ENCODE measurements at places on chromosomes 5 and 9.

DNA sequence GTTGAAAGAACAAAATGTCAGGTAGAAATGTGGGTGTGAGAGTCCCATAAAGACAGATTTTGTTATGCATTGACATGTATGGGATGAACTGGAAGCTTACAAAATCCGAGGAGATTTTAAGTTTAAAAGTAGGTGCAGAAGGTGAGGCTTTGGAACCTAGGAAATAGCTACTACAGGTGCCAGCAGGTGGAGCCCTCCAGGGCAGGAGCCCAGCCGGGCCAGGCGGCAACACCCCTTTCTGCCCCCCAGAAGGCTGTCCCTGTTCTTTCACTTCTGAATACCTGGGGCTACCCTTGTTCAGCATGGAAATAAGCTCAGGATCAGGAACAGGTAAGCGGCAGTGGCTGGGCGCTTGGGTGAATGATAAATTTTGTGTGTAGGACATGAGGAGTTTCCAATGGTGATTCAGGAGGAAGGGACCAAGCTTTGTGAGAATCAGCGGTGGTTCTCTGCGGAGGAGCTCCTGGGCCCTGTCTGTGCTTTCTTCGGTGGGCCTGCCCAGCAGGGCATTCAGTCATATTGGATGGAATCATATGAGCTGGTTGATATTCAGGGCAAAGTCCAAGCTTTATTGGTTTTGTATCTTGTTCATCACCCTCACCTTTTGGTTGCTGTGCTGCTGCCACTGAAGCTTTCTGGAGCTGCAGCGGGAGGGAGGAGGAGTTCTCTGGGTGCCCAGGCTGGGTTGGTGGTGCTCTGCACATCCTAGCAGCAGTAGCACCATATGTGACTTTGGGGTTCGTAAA is 12.3 kb downstream of the PCBD2 start:
- no peak overlapping the region for H3K4me3 ChIP-seq
- H3K27me3 ChIP-seq = no peaks in the 10 kb centered on the region
- no peak overlapping the region for H3K27ac ChIP-seq
- peaks cover under 1% of the 10 kb centered on the region for H3K36me3 ChIP-seq

DNA sequence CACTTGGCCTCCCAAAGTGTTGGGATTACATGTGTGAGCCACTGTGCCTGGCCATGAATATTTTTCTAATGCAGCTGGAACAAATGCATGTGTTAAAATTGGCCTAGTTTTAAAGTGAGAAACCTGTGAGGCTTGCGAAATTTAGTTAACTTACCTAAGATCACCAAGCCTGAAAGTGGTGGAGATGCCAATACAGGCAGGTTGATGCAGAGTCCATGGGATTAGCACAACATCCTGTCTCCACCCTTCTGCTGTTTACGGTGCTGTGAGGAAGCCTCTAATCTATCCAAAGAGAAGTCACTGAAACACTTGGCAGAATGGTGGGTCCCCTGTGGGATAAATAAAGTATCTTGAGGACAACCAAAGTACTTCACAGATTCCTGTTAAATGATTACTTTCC is 98.2 kb downstream of the PCSK5 start:
- H3K4me1 ChIP-seq = peaks cover 13% of the 10 kb centered on the region
- no peak for DNase-seq
- H3K27me3 ChIP-seq = no peaks in the 10 kb centered on the region
- no peak overlapping the region for H3K27ac ChIP-seq

DNA sequence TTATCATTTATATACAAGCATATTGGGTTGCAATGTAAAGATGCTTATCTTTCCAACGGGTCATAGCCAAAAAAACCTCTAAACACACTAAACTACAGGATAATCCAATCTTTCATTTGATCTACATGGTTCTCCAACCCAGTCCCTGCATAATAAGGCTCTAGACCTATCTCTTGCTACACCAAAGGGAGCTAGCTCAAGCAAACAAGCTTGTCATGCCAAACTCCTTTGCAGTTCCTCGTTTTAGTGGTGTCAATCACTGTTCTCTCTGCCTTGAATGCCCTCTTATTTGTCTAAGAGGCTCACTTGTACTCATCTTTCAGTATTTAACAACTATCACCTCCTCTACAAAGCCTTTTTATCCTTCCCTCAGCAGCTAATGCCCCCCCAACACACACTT is 5.6 kb downstream of the HOMER1 start:
- no peaks in the 10 kb centered on the region for H3K36me3 ChIP-seq
- H3K27ac ChIP-seq = no peak overlapping the region
- DNase-seq = no peak
- peaks cover 31% of the 10 kb centered on the region for H3K27me3 ChIP-seq

DNA sequence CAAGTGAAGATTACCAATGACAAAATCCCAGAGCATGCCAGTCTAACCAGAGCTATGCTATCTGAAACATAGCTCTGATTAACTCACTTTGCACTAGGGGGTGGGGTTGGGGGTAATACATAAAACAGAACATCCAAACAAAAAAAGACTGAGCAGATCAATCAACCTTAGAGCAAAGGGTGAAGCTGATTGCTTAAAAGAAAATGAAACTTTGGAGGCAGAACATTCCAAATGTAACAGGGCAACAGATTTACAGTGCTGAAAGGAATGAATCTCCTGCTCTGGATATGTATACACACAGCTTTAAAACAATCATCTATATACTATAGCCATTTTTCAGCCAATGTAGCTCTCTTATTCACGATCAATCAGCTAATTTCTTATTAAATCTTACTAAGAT is 4.9 kb downstream of the IL6ST start:
- DNase-seq = no peak
- H3K27ac ChIP-seq = peak overlapping the region; percentile 78
- H3K27me3 ChIP-seq = no peaks in the 10 kb centered on the region
- H3K4me1 ChIP-seq = peaks cover 67% of the 10 kb centered on the region
- H3K4me3 ChIP-seq = peak overlapping the region; percentile 97

- H3K4me1 ChIP-seq = peaks cover 4% of the 10 kb centered on the region
- DNase-seq = no peak
- no peaks in the 10 kb centered on the region for H3K27me3 ChIP-seq
- peaks cover 80% of the 10 kb centered on the region for H3K36me3 ChIP-seq
- H3K4me3 ChIP-seq = no peak overlapping the region
- H3K27ac ChIP-seq = no peak overlapping the region
These were observed 14.7 kb downstream of the CD74 start for GRCh38 chr5:150397782-150398721.

- no peak overlapping the region for H3K27ac ChIP-seq
- peaks cover 1% of the 10 kb centered on the region for H3K27me3 ChIP-seq
- no peaks in the 10 kb centered on the region for H3K4me1 ChIP-seq
These were observed 350.2 kb upstream of the PDE4D start for GRCh38 chr5:60243713-60244112.

DNA sequence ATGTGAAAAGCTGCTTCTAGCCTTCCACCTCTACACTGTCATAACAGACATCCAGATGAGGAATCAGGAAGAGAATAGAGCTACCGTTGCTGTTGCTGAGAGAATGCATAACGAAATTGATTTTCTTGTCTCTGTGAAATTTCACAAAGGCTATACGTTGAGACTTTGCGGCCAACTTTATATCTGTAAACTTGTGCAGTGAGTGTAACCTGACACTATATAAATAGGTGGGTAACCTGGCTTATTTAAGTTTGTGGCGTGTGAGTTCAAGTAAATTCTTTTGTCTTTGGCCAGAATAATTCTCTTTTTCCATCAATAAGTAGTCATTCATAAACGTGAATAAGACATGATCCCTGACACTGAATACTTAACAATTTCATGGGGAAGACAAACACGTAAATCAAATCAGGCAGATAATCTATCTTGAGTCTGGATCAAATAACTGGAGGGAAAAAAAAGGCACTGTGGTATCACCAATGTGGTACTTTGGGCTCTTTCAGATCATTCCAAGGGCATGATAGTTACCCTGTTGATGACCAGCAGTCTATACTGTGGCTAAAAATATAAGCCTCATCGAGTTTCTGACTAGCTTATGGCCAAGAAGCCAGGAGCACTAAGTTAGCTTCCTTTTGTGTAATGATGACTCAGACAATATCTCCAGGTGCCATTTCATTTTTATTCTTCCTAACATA is 98.2 kb upstream of the RASA1 start:
- no peaks in the 10 kb centered on the region for H3K36me3 ChIP-seq
- H3K4me3 ChIP-seq = no peak overlapping the region
- no peaks in the 10 kb centered on the region for H3K27me3 ChIP-seq
- H3K27ac ChIP-seq = no peak overlapping the region
- no peaks in the 10 kb centered on the region for H3K4me1 ChIP-seq
- DNase-seq = no peak

DNA sequence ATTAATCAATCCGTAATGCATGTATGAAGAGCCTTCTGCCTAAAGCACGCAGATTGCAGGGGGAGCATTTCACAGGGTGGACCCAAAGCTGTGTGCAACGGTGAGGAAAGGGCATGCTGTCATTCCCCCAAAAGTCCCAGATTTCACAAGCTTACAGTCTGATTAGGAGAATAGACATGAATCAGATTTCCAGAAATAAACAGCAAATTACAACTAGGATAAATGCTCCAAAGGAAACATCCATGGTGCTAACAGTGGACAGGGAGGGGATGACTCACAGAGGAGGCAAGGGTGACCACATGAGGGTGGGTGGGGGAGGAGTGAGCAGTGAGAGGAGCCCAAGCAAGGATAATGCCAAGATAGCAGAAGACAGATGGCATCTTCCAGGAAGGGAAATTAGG is 258.4 kb upstream of the TAS2R1 start:
- H3K36me3 ChIP-seq = no peaks in the 10 kb centered on the region
- H3K27ac ChIP-seq = no peak overlapping the region
- H3K4me3 ChIP-seq = no peak overlapping the region
- no peaks in the 10 kb centered on the region for H3K4me1 ChIP-seq
- H3K27me3 ChIP-seq = no peaks in the 10 kb centered on the region
